ENCODE measurements at places on chromosomes 13 and 19.

GRCh38 chr13:78317030-78317429, 286.3 kb downstream of the POU4F1 start:
- DNase-seq: no peak

GRCh38 chr19:33484226-33484774, 37.3 kb downstream of the PEPD start:
- DNase-seq: no peak

DNA sequence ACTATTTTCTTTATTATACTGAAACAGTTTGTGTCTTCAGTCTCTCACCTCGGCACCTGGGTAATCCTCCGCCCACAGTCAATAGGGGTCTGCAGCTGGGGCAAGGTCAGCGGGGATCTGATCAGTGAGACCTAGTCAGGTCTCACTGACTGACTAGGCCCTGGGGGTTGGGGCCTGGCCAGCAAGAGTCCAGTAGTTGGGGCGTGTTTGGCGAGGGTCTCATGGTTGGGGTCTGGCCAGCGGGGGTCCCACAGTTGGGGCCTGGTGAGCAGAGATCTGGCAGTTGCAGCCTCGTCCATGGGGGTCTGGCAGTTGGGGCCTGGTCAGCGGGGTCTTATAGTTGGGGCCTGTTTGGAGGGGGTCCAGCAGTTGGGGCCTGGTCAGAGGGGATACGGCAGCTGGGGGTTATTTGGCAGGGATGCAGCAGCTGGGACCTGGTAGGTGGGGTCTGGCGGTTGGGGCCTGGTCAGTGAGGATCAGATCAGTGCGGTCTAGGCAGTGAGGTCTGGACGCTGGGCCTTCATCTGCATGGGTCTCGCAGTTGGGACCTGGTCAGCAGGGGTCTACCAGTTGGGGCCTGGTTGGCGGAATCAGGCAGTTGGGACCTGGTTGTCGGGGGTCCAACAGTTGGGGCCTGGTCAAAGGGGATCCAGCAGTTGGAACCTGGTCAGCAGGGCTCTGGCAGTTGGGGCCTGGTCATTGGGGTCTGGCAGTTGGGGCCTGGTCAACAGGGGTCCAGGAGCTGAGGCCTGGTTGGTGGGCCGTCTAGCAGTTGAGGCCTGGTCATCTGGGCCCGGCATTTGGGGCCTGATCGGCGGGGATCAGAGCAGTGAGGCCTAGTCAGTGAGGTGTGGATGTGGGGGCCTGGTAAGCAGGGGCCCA, 61.1 kb upstream of the TPM4 start:
- peak; percentile 9 for DNase-seq

GRCh38 chr13:97307882-97308624, 85.9 kb downstream of the MBNL2 start:
- DNase-seq: no peak

DNA sequence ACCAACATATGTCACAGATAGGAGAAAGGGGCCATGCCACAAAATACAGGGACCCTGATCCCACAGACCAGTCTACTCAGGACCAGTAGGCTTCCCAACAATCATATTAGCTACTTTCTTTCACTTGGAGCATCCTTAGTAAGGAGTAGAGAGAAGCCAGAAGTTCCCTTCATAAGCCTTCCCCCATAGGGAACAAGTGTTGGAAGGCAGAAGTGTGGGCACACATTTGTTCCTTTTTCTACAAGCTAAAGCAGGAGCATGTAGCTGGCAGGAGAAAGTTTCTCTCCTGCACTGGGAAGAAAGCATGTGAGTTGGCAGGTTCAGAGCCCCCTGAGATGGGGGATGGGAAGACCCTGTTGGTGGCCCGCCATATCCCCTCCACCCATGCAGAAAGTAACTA, 165.4 kb downstream of the KCTD12 start:
- no peak for DNase-seq

DNA sequence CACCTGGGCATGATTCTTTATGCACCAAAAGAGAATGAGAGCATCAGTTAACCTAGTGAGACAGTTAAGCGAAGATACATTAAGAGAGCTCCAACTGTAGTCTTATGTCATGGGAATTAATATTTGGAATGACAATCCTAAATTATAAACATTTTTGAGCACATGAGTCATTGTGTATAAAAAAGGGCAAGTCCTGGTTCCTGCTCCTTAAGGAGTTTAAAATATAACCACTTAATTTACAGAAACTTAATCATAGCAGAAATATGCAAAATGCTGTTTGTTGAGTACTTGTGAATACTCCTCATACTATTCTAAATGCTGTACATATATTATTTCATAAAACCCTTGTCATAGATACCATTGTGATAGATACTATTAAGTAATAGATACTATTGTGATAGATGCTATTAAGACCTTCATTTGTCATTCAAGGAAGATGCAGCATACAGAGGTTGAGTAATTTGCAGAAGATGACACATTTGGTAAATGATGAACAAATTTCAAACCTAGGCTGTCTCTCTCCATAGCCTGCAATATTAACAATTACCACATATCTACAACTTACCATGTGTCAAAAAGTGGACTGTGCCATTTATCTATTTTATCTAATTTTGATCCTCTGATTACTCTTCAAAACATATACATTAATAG, 301.0 kb downstream of the TBC1D4 start:
- no peak for DNase-seq

Data from CD4-positive, alpha-beta T cell treated with Interleukin-4 for 1 hour (primary cell).